ENCODE measurements at places on chromosomes 6 and 20.

- no peak for DNase-seq
Observed at GRCh38 chr6:41561931-41562911, 16.0 kb downstream of the FOXP4 start.

DNA sequence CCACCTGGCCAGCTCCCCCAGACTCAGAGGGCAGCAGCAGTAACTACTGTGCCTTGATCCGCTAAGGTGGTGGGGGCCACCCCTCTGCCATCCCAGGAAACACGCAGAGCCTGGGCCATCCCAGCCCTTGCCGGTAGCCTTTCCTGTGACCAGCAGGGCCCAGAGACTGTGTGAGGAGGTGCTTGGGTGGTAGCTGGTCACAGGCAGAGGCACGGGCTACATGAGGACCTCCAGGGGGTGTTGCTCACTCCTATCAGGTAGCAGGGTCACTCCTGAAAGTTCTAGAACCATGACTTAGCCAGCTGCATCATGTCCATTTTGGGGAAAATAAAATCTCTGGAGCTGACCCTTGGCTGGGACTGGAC, 22.8 kb downstream of the PCMTD2 start:
- no peak for DNase-seq

- DNase-seq: no peak
Observed at GRCh38 chr6:148891405-148891783, 144.6 kb downstream of the UST start.

DNA sequence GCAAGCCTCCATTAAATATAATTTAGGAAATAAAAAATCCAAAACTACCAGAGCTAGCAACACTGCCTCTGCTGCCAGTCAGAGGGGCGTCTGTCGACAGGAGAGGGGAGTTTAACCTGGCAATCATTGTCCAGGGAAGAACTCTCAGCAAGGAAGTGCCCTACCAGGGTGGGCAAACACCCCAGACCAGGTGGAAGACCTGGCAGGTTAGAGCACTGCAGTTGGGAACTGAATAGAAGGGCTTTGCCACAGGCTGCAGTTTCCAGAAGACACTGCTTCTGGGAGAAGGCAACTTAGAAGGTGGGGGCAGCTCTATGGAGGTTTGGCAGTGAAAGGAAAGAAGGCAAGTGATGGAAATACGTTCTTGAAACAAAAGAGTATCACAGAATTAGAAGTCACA, 11.5 kb downstream of the NAPB start:
- DNase-seq: no peak

Measured in central memory CD4-positive, alpha-beta T cell (primary cell).